ENCODE measurements at places on chromosomes 3 and 15. TPM values are rescaled to one million over a fixed set of nuclear protein-coding genes. Genes with fewer than 3 reads are reported as not detected.

The RETNLB gene
- not detected for total RNA-seq

The CCR2 gene
- total RNA-seq = 0.48 TPM

The NUTM1 gene
- not detected for total RNA-seq

The CKMT1A gene
- not detected for total RNA-seq

DNA sequence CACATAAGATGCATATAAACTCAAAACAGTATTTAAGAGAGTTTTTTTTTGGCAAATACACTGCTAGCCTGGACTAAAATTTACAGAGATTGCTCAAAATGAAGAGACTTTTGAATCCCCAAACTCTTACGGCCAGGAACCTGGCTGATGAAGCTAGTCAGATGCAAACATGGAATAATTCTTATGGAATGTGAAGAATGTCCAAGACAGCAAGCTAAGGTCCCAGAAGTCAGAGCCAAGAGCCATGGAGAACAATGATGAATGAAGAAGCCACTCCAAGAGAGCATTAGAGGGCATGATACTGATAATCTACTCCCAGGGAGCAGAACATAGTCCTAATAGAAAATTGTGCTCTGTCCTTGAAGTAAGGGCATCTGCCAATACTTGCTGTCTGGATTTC, 705.5 kb downstream of the DIPK2A start:
- no peaks in the 10 kb centered on the region for H3K36me3 ChIP-seq
- H3K4me1 ChIP-seq = no peaks in the 10 kb centered on the region
- no peak overlapping the region for H3K27ac ChIP-seq
- no peaks in the 10 kb centered on the region for H3K27me3 ChIP-seq

DNA sequence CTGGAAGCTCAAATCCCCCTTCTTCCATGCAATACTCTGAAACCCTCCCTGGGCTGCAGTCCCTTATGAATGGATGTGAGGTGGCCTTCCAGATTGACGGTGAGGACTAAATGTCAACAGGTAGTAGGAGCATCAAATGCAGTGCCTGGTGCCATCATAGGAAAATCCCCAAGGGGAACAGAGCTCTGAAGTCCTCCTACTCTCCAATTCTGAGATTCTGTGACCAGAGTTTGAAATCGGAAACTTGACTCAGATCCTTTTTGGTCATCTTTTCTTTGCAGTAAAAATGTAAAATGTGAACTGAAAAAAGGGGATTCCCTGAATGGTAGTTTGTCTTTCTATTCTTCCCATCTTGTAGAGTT, 68.8 kb upstream of the TJP1 start:
- no peaks in the 10 kb centered on the region for H3K4me1 ChIP-seq
- no peaks in the 10 kb centered on the region for H3K36me3 ChIP-seq
- H3K4me3 ChIP-seq = no peak overlapping the region
- no peak overlapping the region for H3K27ac ChIP-seq

Measured in natural killer cell treated with Interleukin-12 subunit alpha and Interleukin-12 subunit beta and Interleukin-15 and Interleukin-18, amount 100 ng/mL, for 72 hours (primary cell).